ENCODE measurements at places on chromosomes 3 and 15.
A peak's percentile ranks its signal among the peaks of the same experiment; 100 is the strongest.

- no peak for DNase-seq
Observed at GRCh38 chr15:79432345-79433275, 474 bp downstream of the MINAR1 start.

- DNase-seq = no peak
Observed at GRCh38 chr15:32649342-32649741, 7.8 kb downstream of the SCG5 start.

GRCh38 chr15:57025264-57025926, 107.0 kb downstream of the TCF12 start:
- peak; percentile 8 for DNase-seq

DNA sequence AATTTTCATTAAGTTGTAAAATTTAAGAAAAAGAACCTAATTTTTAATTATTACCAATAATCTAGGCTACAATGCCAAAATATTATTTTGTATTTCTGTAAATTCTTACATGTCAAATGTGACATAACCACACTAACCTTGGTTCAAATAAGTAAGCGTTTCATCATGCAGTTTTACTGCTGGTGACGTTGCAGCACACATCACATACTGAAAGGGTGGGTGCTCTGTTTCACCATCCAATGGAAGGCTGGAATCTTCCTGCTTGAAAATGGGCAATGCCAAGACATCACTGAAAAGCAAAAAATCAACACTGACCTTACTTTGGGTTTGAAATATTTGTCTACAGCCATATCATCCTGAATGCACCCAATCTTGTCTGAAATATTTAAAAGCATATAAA, 14.8 kb downstream of the UBP1 start:
- no peak for DNase-seq

DNA sequence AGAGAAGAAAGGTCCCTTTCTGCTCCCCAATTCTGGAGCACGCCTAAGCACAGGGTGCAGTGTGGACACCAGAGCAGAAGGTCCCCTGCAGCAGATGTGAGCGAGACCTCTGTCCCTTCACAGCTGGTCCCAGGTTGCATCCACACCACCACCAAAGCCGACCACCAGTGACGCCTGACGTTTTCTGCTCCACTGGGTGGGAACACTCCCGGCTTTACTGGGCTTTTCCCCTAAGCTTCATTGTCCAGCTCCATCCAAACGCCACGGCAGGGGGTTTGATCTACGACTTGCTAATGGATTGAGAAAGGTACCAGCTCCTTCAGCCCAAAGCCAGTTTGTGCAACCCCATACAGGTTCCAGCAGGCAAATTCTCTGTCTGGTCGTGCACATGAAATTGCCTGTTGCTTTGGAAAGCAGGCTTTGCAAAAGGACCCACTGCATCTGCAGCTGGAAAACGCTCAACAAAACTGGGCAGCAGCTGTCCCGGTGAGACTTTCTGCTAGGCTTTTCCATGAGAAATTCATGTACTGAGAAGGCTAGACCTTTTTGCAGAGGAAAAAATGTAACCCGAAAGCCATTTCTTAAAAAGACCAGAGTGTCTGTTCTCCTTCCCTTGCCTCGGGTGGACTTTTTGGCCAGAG, 31.1 kb downstream of the ADAMTS17 start:
- no peak for DNase-seq

- DNase-seq = no peak
Observed at GRCh38 chr15:96326328-96327154, 4.0 kb upstream of the NR2F2 start.

DNA sequence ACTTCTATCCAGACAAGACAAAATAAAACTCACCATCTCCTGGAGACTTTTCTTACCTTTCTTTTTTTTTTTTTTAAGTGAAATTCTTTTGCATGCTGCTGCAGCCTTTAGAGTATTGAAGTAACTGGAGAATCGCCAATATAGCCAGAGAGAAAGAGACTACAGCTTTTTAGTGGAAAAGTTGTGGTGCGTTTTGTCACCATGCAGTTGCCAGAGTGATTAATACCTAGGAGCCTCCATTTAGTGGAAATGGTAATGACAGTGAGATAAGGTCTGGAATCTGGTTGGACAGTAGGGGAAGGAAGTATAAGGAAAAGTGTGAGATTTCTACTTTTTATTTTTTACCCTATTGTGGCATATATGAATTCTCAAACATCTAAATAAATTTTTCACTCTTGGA, 18.1 kb upstream of the PARP14 start:
- no peak for DNase-seq

DNA sequence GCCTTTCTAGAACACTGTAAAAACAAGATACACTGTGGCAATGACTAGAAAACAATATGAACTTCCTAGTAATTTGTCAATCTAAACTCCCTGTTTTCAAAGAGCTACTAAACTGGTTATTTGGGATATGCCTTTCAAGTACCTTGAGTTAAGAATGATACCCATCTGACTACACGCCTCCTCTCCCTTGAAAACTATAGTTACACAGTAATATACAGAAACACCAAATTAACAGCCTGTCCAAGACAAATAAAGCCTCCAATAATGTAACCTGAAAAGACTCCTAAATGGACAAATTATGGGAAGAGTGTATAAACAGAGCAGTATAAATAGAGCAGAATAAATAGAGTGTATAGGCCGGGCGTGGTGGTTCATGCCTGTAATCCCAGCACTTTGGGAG, 70.1 kb downstream of the SMARCC1 start:
- no peak for DNase-seq

- no peak for DNase-seq
Observed at GRCh38 chr15:63967616-63968015, 78.7 kb downstream of the DAPK2 start.

- DNase-seq = no peak
Observed at GRCh38 chr15:66729331-66729951, 27.4 kb downstream of the SMAD6 start.

- DNase-seq = no peak
Observed at GRCh38 chr3:76551739-76552138, 488.2 kb upstream of the ROBO2 start.

DNA sequence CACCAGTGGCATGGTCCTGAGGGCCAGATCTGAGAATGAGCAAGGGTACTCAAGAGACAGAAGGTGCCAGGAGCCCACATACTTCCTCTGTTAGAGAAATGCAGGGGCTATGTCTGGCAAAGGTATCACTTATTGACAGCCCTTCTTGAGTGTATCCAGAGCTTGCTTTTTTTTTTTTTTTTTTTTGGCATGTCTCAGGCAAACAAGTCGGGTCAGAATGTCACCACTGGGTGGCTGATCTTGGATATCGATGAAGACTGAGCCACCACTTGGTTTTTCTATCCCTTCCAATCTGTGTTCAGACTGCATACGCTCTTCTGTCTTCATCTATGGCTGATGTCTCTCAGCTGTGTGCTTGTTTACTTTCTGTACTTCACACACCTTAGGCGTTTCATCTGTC, 363.4 kb upstream of the C2CD4B start:
- no peak for DNase-seq

GRCh38 chr15:73956743-73957135, 30.5 kb downstream of the LOXL1 start:
- DNase-seq = peak; percentile 87

GRCh38 chr15:90598031-90598577, 68.4 kb downstream of the CRTC3 start:
- DNase-seq = no peak

DNA sequence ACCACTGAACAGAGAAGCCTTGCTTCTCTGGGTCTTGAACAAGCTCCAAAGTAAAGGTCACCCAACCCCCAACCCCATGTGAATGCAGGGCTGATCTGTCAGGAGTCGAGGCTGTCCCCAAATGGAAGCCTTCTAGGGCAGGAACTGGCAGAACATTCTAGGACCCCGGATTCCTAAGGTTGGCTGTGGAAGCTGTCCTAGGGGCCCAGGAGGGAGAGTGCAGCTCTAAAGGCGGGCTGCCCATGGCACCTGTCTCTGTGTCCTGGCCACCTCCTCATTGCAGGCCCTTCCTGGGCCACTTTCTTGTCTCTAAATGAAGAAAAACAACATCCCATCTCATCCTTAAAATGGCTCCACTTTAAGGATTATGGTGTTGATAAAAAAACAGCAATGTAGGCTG, 53.6 kb upstream of the SEC61A1 start:
- DNase-seq = no peak

- DNase-seq = no peak
Observed at GRCh38 chr3:9912294-9912935, 4.5 kb upstream of the IL17RC start.

GRCh38 chr3:15610082-15610759, 8.7 kb downstream of the BTD start:
- DNase-seq = no peak
